CD4-positive, alpha-beta T cell treated with Interleukin-6 at 100 ng/mL for 8 hours (primary cell): ENCODE measurements at places on chromosomes 3 and 15.

GRCh38 chr3:155555479-155556060 lies 189.3 kb downstream of the PLCH1 start:
- no peak for DNase-seq

GRCh38 chr3:151106311-151106710 lies 20.8 kb downstream of the MED12L start:
- no peak for DNase-seq

DNA sequence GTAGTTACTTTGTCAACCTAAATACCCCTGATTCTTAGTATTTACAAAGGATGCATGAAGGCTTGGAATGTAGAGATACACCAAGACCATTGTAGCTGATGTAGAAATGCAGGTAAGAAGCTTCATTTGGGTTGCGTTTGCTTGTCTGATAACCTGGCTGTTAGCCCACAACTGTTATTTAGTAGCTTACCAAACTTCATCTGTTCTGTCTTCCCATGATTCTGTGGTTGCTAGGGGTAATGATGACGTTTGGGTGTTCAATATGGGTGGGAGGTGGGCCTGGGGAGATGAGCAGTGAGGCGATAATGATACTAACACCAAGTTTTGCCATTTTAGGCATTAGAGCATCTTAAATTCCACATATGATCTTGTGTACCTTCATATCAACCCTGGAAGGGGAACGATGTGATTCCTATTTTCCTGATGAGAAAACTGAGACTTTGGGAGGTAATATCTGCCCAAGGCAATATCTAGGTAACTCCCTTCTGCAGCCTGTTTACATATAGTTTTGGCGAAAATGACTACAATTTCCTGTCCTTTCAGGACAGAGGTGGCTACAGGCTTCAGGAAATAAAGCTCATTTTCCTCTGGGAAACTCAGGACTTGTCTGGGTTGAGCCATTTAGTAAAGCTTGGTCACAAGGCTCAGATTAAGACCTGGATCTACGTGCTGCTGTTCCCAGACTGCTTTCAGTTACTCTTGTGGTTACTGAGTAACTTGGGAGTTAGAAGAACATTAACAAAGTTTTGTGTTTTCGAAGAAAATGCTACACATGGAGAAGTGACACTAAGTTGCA lies 26.8 kb downstream of the FNDC3B start:
- no peak for DNase-seq

DNA sequence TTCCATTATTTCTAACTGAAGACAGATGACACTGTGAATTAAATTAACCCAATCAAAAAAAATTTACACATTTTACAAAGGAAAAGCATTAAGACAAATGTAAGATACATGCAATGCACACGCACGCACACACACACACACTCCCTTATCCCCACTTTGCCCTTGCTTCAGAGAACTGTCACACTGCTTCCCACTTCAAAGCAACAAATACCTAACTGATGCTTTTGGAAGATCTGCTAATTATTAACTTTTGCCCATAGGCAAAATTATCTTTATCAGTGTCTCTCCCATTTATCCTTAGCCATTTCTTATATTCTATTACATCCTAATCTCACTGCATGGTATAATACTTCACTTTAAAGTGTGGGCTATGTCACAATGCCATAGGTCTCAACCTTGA lies 60.3 kb downstream of the SETD2 start:
- no peak for DNase-seq

- DNase-seq, result no peak
Observed at GRCh38 chr3:171654809-171655208, 155.5 kb downstream of the PLD1 start.

DNA sequence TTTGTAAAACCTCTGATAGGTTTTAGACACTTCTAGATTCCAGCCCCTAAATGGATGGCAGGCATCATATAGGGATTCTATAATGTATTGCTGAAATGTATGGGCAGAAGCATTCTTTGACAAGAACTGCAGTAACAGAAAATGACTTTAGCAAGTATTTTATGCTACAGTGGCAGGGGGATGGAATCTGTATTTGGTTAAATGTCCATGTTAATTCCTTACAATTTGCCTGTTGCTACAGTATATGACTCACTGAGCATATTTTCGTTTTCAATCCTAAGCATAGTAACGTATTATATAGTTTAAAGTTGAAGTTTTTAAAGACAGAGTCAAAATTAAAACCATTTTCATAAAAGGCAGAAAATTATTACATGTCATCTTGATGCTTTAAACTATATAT lies 150.1 kb downstream of the MEX3B start:
- no peak for DNase-seq

- no peak for DNase-seq
Observed at GRCh38 chr15:62777671-62778070, 264.9 kb upstream of the TPM1 start.

GRCh38 chr3:4006288-4006687 lies 207.1 kb downstream of the LRRN1 start:
- DNase-seq, result no peak

GRCh38 chr3:39260957-39261356 lies 18.9 kb downstream of the CX3CR1 start:
- DNase-seq, result peak; percentile 63

DNA sequence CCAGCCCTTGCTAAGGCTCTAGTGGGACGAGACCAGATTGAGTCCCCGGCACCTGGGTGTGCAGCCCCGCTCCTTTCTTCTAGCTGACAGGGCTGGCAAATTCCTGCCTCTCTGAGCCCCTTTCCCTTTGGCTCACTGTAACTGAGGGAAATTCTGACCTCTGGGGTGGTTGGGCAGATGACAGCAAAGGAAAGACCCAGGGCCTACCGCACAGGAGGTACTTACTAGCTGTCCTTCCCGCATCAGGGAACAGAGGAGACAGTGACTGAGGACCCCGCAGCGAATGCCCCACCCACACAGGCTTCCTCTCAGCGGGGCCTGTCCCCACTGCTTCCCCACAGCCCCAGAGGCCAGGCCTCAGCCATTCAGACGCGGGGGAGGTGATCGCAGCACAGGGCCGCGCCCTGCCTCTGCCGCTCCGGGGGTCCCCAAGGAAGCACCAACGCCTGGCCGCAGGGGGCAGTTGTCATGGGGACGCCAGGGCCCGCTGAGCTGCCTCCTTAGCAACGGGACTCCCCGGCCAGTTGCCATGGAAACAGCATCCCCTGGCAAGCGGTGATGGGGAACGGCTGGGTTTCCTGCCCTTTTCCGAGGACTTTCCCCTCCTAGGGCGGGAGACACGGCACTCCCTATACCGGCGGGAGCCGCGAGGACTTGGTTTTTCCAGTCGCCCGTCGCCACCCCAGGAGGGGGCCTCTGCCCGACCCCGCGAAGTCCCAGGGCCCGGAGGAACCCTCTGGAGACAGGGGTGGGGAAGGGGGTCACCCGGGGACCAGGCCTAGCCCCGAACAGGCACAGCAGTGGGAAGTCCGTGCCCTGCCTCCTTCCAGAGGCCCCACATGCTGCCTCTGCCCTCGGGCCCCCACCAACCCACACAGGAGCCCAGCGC lies 50.1 kb downstream of the HCN4 start:
- DNase-seq, result no peak

GRCh38 chr3:177569875-177570657 lies 372.8 kb upstream of the TBL1XR1 start:
- DNase-seq, result no peak

- DNase-seq, result no peak
Observed at GRCh38 chr3:23041918-23042696, 161.0 kb upstream of the UBE2E2 start.

- no peak for DNase-seq
Observed at GRCh38 chr15:40932156-40932555, 3.0 kb downstream of the DLL4 start.

- no peak for DNase-seq
Observed at GRCh38 chr3:72355168-72355567, 493.1 kb downstream of the SHQ1 start.

DNA sequence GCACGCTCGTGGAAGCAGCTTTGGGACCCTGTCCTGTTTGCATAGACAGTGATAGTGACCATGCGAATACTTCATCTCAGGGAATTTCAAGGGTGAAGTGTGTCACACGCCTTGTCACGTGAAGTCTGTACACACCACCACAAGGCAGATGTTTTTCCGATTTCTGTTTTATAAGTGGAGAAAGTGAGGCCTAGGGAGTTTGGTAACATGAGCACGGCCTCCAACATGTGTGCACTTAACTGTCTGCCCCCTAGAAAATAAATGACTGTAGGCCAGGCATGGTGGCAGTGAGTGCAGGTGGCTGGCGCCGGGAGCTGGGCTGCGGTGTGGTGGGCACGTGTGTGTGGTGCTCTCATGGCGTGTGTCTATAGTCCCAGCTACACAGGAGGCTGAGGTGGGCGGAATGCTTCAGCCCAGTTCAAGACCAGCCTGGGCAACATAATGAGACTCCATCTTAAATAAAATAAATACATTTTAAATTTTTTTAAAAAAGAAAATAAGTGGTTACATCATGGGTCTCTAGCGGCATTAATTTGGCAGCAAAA lies 42.0 kb downstream of the WHAMM start:
- DNase-seq, result no peak

DNA sequence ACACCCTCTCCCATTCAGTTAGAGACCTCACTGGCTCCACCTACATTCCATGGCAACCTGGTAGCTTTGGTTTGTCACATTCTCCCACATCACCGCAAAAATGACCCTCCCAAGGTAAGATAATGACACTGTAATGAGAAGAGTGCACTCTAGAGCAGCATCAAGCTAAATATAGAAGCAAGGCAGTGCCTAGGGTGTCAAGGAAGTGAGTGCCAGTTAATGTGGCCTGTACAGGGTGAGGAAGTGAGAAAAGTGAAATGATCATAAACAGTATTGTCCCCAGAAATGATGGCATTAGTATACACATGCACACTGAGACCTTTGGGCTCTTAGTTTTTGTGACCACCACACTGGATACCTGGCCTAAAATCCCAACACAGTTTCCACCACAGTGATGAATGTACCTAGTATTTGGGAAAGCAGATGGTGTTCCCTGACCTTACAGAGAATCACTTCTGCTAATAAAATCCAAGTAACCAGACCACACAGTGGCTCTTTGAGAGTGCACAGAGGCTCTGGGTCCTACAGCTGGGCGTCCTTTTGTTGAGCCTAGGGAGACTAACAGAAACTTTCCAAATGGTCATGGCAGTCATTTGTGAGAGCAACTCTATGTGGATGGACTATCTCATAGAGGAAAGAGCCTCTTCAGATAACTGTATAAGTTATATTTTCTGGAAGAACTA lies 106.6 kb downstream of the ARPP21 start:
- no peak for DNase-seq

DNA sequence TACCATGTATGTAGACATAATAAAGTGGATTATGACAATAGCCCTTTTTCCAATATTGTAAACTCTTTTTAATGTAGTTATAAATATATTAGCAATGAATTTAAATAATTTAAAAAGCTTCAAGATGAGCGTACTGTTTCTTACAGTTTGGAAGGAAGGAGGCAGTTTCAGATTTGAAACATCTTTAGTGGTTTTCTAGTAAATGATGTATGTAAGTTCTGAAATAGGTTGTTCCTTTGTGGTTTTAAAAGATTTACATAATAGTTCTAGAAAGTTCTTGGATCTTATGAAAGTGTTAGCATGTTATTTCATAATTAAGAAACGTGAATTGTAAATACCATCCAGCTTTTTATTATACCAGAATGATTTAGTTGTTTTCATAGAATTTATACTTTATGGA lies 16.0 kb downstream of the DNAJC19 start:
- no peak for DNase-seq

DNA sequence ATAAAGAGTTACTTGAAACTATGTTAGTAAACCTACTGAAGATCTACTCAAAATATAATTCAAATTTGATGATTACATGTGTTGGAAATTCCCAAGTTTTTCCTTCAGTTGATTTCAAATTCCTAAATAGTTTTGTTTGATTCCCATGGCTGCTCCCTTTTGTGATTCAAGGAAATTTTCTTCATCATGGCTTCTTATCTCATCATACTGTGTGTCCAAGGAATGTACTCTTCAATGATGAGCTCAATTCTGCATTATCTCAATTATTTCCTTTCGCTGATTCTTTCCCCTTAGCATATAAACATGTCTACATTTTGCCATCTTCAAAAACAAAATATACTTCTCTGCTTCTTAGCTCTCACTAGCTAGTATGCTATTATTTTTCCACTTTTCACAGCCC lies 460.4 kb upstream of the NAALADL2 start:
- DNase-seq, result no peak

GRCh38 chr15:101613130-101614000 lies 38.8 kb downstream of the TM2D3 start:
- no peak for DNase-seq

DNA sequence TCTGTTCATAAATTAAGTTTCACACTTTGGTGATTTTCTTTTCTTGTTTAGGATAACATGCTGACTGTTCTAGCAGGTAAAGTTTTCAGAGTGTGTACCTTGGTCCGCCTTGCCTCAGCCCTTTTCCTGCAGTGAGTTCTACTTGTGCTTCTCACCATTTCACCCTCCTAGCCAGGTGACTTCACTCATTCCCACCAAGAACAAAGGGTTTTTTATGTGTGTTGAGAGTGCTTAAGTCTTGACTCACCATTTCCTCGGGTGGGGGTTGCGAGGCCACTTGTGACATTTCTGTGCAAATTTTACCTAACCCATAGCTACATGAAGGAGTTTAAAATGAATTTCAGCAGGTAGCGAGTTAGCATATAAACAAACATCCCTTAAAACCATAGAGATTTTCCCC lies 81.4 kb downstream of the C3orf38 start:
- no peak for DNase-seq

DNA sequence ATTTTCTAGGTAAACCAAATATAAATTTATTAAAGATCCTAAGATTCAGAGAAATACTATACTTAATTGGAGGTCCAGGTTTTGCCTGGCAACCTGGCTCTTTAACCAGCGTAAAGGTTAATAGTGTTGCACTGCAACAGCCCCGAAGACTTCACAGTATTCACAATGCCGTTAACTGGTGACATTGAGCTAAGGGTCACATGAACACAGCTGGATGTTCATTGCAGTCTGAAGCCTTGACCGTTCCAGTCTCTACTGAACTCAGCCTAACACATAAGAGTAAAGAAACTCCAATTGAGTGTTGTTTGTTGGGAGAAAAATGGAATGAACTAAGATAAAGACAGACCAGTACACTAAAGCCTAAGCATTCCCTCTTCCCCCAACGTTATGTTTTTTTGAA lies 26.8 kb downstream of the NKIRAS1 start:
- no peak for DNase-seq

- no peak for DNase-seq
Observed at GRCh38 chr3:52986938-52987337, 58.9 kb downstream of the SFMBT1 start.

DNA sequence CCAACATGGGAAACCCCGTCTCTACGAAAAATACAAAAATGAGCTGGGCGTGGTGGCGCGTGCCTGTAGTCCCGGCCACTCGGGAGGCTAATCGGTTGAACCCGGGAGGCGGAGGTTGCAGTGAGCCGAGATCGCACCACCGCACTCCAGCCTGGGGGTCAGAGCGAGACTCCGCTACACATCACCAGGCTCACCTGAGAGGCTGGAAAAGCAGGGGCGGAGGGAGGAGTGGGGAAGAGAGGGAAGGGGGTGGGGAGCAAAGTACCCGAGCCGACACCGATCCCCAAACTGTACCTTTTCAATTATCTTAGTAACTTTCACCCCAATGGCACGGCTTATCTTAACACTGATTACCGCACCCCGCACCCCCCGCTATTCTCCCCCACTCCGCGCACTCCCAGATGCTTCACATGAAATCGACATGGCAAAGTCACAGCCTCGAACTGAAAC lies 46.4 kb upstream of the SYNM start:
- DNase-seq, result no peak
